Peyer's patch (tissue), 4 donors: ENCODE measurements at places on chromosomes 6 and 20. TPM values are rescaled to one million over a fixed set of nuclear protein-coding genes. Genes with fewer than 3 reads are reported as not detected.
A peak's percentile ranks its signal among the peaks of the same experiment; 100 is the strongest.

Gene BPIFA1
- not detected for total RNA-seq

DNA sequence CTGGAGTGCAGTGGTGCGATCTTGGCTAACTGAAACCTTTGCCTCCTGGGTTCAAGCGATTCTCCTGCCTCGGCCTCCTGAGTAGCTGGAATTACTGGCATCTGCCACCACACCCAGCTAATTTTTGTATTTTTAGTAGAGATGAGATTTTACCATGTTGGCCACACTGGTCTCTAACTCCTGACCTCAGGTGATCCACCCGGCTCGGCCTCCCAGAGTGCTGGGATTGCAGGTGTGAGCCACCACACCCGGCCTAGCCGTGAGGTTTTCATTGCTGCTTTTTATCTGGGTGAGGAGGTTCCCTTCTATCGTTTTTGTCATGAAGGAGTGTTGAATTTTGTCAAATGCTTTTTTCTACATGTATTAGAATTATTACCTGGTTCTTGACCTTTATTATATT is 23.9 kb downstream of the SRC start:
- no peaks in the 10 kb centered on the region for H3K4me1 ChIP-seq
- H3K27ac ChIP-seq: no peak overlapping the region
- H3K4me3 ChIP-seq: no peak overlapping the region
- H3K27me3 ChIP-seq: no peaks in the 10 kb centered on the region

DNA sequence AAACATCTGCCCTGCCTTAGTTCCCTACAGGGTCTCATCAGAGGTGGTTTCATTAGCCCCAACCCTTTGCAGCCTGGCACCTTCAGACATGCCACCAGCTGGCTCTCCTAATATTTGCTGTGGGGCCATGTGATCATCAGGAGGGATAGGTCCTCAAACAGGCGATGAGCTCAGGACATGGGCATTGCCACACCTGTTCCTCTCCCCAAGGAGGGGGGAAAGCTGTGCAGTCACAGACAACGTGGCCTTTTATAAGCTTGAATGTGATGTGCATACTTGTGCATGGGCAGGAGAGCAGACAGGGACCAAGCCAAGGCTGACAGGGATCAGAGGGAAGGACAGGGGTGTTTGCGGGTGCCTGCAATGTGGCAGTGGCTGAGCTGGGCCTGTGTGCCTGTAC is 78.8 kb upstream of the ZNFX1 start:
- no peak for DNase-seq
- no peaks in the 10 kb centered on the region for H3K4me1 ChIP-seq
- H3K27me3 ChIP-seq: no peaks in the 10 kb centered on the region
- no peak overlapping the region for H3K4me3 ChIP-seq
- H3K27ac ChIP-seq: no peak overlapping the region
- H3K36me3 ChIP-seq: no peaks in the 10 kb centered on the region

Gene C20orf141
- not detected for total RNA-seq

DNA sequence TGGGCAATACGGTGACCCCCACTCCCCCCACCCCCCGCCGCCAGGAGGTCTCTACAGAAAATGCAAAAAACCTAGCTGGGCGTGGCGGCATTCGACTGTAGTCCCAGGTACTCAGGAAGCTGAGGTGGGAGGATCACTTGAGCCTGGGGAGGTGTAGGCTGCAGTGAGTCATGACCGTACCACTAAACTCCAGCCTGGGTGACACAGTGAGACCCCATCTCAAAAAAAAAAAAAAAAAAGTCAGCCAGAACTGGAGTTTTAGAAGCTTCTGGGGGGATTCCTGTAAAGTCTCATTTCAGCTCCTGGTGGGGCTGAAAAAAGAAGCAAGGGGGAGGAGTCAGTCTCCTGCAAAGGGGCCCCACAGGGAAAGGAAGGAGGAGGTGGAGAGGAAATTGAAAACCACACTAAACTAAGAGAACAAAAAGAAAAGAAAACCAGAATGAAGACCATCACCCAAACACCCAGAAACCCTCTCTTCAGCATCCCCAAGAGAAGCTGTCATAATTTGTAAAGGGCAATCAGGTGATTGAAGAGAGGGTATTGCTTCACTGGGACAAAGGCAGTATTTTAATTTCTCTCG is 50.4 kb downstream of the NOL4L start:
- peak; percentile 73 for DNase-seq
- H3K27me3 ChIP-seq: no peaks in the 10 kb centered on the region
- H3K36me3 ChIP-seq: no peaks in the 10 kb centered on the region
- peak overlapping the region; percentile 83 for H3K27ac ChIP-seq

Gene TOX2
- total RNA-seq: 2.0 TPM

GRCh38 chr6:25181350-25181724 is 97.8 kb upstream of the CARMIL1 start:
- no peaks in the 10 kb centered on the region for H3K27me3 ChIP-seq
- no peaks in the 10 kb centered on the region for H3K36me3 ChIP-seq
- no peaks in the 10 kb centered on the region for H3K4me1 ChIP-seq
- no peak overlapping the region for H3K27ac ChIP-seq

- H3K4me3 ChIP-seq: no peak overlapping the region
- no peaks in the 10 kb centered on the region for H3K36me3 ChIP-seq
- DNase-seq: no peak
- no peak overlapping the region for H3K27ac ChIP-seq
- H3K27me3 ChIP-seq: no peaks in the 10 kb centered on the region
- H3K4me1 ChIP-seq: no peaks in the 10 kb centered on the region
These were observed 72.8 kb upstream of the CEP85L start for GRCh38 chr6:118724211-118724610.

DNA sequence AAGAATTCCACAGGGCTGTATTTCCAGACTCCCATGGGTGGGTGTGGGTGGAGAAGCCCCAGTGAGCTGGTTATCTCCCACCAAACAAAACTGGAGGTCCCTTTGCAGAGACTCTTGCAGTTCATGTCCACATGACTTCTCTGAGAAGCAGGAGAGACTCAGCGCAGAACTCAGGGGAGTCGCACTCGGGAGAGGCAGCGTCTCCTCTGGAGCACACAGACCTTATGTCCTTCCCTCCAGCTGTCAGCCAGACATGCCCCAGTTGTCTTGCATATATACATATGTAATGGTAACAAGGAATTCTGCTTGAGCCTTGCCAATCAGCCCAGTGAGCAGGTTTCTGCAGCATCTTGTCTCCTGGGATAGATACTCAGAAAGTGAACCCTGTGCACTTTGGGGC is 23.8 kb downstream of the MYT1 start:
- no peaks in the 10 kb centered on the region for H3K4me1 ChIP-seq
- H3K4me3 ChIP-seq: no peak overlapping the region
- no peaks in the 10 kb centered on the region for H3K36me3 ChIP-seq

DNA sequence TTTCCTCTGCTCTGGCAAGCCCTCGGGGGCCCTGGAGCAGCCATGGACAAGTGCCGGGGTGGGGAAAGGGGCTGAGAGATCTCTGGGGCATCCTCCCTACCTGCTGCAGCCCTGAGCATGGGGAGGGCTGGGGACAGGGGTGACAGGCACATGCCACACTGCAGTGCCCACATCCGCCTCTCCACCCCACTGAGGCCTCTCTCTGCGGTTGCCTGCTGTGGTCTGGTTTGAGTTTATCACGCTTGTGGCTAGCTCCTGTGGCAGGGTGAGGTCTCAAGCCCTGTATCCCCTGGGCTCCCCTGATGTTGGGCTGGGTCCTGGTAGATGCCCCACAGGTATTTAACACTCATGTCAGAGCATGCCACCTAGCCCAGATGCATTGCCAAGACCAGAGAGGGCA is 52.9 kb upstream of the MLN start:
- H3K36me3 ChIP-seq: no peaks in the 10 kb centered on the region
- H3K4me1 ChIP-seq: no peaks in the 10 kb centered on the region
- no peak for DNase-seq
- H3K27me3 ChIP-seq: no peaks in the 10 kb centered on the region
- no peak overlapping the region for H3K4me3 ChIP-seq
- H3K27ac ChIP-seq: no peak overlapping the region

DNA sequence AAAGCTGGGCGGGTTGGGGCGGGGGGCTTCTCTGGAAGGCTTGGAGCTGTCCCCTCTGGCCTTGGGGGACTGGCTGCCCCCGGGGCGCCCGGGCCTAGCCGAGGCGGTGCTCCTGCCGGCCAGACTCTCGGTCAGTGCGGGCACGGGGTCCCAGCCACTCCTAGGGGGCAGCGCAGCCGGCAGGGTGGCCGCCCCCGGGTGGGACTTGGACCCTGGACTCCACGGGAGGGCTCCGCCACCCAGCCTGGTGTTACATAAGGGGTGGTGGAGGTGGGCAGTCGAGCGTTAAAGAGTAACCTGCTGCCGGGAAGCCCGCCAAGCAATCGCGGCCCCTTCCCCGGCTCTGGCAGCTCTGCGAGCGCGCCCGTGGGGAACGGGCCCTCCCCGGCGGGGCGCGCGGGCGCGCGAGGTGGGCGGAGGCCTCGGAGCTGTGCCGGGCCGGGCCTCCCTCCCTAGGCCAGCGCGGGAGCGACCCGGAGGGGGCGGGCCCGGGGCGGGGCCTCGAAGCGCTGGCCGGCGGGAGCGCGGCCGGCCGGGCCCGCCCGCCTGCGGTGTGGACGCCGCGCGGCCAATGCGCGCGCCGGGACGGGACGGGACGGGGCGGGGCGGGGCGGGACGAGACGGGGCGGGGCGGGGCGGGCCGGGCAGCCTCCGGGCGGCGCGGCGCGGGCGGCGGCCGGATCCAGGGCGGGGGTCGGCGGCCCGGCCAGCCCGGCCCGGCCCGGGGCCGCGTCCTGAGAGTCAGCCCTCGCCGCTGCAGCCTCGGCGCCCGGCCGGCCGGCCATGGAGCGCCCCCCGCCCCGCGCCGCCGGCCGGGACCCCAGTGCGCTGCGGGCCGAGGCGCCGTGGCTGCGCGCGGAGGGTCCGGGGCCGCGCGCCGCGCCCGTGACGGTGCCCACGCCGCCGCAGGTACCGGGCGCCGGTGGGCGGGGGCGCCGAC is at the start of gene SLC2A4RG:
TSS of gene SLC2A4RG (plus strand) at position 647 of the 940 bp plus-strand sequence. CDS start at position 784, 137 bp downstream.
- DNase-seq: peak; percentile 75
- no peaks in the 10 kb centered on the region for H3K36me3 ChIP-seq
- H3K27me3 ChIP-seq: no peaks in the 10 kb centered on the region
- peak within 1 kb of the TSS; percentile 86 for H3K27ac ChIP-seq

Gene SMAP1
- 45.3 TPM for total RNA-seq

DNA sequence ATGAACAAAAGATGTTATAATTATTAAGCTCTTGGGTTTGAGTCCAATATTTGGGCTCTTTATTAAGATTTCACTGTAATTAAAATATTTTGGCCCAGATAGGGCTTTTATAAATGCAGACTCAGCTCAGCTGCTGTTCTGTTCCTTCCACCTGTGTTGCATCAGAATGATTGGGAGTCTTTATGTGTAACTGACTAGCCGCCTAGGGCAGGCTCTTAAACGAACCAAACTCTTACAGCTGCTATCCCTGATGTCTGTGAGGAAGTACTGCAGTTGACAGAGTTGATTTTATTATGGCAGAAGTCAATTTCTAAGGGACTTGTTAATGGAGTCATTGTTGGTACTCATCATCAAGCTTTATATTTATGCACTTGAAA is 144.7 kb downstream of the MYO6 start:
- H3K36me3 ChIP-seq: peaks cover 25% of the 10 kb centered on the region
- no peaks in the 10 kb centered on the region for H3K4me1 ChIP-seq
- H3K27ac ChIP-seq: no peak overlapping the region
- H3K27me3 ChIP-seq: no peaks in the 10 kb centered on the region
- H3K4me3 ChIP-seq: no peak overlapping the region
- no peak for DNase-seq

DNA sequence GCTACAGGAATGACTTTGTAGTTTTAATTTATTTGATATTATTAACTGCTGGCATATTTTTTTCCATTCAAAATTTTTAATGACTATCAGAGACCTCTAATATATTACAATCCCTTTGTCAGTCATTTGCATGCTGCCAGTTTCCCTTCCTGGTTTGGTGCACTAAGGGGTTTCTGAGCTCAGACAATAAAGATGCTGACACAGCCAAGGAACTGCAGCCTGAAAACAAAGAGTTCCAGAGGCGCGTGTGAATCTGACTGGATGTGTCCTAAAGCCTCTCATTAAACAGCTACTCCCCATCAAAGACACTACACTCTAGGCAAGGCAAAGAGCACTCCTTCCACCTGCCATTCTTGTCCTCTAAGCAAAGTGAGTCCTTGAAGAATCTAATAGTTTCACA is 116.8 kb upstream of the DST start:
- no peak overlapping the region for H3K27ac ChIP-seq
- no peak overlapping the region for H3K4me3 ChIP-seq
- H3K36me3 ChIP-seq: no peaks in the 10 kb centered on the region

Gene CLVS2
- 0.13 TPM for total RNA-seq

- no peaks in the 10 kb centered on the region for H3K27me3 ChIP-seq
- no peak overlapping the region for H3K4me3 ChIP-seq
- DNase-seq: no peak
- no peaks in the 10 kb centered on the region for H3K36me3 ChIP-seq
- H3K4me1 ChIP-seq: no peaks in the 10 kb centered on the region
- no peak overlapping the region for H3K27ac ChIP-seq
These were observed 125.8 kb upstream of the BCLAF1 start for GRCh38 chr6:136415351-136416007.

DNA sequence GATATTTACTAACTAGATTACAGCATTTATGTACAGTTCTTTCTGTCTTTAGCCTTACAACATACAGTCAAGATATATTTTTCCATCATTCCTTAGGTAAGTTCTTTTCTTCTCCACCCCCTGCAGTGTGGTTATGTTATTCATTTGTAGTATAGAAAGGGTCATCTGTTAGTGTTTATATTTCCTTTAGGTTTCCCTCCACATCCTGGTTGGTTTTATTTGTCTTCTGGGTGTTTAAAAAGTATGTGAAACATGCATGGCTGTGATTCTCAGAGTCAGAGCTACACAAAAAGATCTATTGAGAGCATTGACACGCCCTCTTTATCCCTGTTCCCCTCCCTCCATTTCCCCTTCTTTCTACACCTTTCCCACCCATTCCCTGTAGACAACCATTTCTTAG is 20.1 kb downstream of the DHX35 start:
- H3K27ac ChIP-seq: no peak overlapping the region
- no peak for DNase-seq
- no peak overlapping the region for H3K4me3 ChIP-seq
- no peaks in the 10 kb centered on the region for H3K4me1 ChIP-seq

DNA sequence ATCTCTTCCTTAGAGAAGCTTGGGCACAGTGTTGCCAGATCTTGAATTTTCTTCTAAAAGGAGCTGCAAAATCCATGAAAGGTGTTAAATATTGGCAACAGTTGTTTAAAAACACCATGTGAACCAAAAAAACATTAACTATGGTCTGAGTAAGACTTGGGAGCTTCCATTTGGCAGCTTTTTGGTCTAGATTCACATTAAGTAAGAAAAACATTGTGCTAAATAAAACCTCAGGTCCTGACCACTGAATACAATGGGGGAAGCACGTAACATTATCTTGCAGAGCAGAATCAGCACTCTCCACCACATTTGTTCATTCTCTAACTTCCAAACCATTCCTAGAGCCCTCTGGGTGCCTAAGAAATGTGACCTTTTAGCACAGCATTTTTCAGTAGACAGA is 437.6 kb upstream of the PLCB4 start:
- no peak for DNase-seq
- H3K4me3 ChIP-seq: no peak overlapping the region
- no peaks in the 10 kb centered on the region for H3K27me3 ChIP-seq
- no peak overlapping the region for H3K27ac ChIP-seq
- no peaks in the 10 kb centered on the region for H3K4me1 ChIP-seq

Gene RGL2
- 30.2 TPM for total RNA-seq

Gene CGA
- total RNA-seq: not detected
